ENCODE measurements at places on chromosomes 2 and 18.

GRCh38 chr18:24031916-24032315, 17.4 kb downstream of the TTC39C start:
- DNase-seq = no peak

GRCh38 chr2:36452260-36452659, 96.7 kb downstream of the CRIM1 start:
- no peak for DNase-seq

DNA sequence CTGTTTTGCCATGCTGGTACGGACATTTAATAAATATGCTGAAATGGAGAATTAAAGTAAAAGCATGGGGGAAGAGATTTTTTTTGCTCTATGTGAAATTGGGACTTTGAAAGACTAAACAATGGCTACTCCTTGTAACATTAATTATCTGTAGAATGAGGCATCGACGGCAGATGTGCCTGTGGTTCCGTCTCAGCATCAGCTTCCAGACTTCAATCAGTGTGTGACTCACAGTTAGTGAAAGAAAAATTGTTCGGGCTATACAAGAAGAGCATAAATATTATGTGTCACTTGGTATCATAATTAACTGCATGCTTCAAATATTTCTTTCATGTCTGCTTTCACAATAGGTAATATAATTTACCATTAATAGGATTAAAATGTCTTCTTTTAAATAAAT, 117.0 kb upstream of the SMIM21 start:
- DNase-seq = no peak

- no peak for DNase-seq
These were observed 86.1 kb downstream of the TNS1 start for GRCh38 chr2:217916504-217917254.

DNA sequence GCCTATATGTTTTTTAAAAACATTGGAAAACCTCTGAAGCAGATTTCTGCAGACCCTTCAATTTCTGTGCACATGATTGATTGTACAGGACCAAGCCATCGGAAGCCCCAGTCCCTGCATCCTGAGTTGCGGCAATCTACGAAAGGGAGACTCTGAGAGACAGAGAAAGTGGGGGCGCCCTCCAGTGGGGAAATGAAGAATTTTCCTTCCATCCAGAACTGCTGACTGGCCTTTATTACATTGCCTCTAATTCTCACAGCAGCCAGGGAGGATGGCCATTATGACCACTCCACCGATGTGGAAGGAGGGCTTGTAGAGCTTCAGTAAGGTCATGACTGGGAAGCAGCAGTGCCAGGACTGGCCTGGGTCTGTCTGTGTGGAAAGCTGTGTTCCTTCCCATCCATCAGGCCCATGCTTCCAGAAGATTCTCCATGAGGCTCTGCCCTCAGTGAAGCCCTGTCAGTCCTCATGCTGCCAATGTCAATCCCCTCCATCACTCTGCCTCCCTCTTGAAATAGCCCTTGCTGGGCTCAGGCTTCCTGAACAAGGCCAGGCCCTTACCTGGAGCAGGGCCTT, 20.0 kb upstream of the RESP18 start:
- DNase-seq = no peak

GRCh38 chr2:43610361-43610760, 14.5 kb upstream of the THADA start:
- DNase-seq = no peak

- no peak for DNase-seq
These were observed 773.5 kb downstream of the CNTNAP5 start for GRCh38 chr2:124798551-124798950.

- no peak for DNase-seq
These were observed 421.3 kb downstream of the ARHGAP15 start for GRCh38 chr2:143550500-143550899.

DNA sequence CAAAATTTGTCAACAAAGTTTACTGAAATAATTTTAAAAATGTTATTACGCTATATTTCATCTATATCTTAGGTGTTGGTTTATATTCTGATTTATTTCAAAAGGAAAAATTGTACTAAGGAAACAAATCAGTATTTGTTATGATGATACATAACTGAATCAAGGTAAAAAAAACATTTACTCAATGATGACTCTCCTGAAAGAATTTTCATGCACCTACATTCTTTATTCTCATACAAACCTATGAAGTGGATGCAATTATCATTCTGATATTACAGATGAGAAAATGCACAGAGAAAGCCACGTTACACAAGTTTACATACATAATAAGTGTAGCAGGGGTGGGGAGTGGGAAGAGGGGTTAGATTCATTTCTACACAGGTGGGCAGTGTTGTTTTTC, 422.4 kb downstream of the DSEL start:
- no peak for DNase-seq

DNA sequence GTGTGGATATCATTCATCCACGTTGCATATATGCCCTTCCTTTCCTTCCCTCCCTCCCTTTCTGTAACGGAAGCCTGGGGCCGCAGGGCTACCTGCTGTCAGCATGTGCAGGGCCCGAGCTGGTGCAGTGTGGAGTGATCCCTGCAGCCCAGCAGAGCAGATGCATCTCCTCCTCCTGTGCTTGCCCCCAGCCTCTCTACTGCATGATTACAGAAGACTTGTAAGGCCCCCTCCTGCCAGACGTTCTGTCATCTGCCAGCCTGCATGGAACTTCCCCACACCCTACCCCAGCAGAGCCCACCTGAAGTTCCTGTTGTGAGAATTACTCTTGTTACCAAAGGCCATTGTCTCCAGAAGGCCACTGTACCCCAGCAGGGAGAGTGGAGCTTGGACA, 67.5 kb upstream of the FOSL2 start:
- no peak for DNase-seq

GRCh38 chr2:229150317-229150716, 120.8 kb downstream of the PID1 start:
- no peak for DNase-seq

DNA sequence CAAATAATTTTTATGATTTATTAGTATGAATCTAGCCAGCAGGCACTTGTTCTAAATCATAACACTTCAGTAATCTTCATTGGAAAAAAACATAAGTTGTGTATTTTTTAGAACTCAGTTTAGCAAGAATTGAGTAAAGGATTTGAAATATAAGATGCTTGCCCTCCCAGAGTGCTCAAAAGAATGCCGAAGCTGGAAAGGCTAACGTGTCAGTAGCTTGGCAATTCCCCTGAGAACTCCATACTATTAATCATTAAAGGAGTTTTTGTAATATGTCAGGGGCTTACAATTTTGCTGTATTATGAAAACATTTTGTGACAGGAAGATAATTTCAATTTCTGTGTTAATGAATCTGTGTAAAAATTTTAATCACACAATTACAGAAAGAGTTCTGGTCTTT, 122.7 kb downstream of the GULP1 start:
- no peak for DNase-seq

DNA sequence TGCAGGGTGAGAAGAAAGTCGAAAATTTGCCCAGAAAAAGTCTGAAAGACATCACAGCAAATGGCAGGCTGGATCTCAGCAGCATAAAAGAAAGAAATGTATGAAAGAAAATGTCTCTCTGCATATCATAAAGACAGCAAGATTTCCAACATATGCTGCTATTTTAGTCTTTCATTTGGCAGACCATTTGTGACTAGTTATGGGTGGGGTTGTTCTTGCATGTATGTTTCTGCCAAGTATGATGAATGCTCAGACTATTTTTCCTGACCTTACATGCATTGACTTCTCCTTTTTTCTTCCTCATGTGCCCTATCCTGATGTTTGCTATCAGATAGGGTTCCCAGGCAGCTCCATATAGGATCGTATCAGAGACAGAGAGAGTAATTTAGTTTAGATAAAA, 58.5 kb upstream of the PARD3B start:
- DNase-seq = no peak

All from SIG-M5 (cell line).